ENCODE measurements at places on chromosomes 3 and 15.

DNA sequence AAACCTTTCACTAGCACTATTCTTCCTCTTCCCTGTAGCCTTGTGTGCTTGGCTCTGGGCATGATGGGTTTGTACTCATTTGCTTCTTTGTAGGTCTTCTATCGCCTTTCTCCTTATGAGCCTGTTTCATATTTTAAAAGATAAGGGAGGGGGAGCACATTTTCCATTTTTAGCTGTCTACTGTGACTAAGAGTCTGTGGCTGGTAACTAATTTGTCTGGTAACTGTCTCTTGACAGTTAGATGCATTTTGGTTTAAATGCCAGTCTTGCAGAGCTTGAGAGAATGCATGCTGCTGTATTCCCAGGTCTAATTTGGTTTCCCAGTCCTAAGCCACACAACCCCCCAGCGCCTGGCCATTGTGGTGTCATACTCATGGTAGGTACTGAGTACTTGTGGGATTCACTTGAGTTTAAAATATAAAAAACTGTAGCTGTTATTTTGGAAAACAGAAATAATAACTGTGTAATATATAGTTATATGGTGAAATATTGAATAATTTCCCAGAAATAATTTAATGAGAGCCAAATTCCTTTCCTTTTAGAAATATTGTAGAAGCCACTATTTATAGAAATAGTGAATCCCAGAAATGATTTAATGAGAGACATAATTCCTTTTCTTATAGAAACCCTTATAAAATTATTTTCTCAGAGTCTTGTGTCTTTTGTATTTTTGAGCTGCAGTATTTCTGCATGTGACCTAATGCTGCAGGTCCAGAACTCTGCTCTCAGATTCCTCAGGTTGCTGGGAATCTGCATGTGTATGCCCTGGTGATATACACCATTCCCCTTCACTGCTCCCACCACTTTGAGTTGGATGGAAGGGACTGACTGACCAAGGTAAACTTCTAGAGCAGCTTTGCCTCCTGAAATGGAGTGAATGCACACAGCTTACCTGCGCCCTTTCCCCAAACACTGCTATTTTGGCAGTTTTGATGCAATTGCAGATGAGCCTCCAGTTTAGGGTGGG, 13.9 kb upstream of the GPR171 start:
- DNase-seq, result no peak

GRCh38 chr15:97081666-97082226, 751.2 kb downstream of the NR2F2 start:
- no peak for DNase-seq

DNA sequence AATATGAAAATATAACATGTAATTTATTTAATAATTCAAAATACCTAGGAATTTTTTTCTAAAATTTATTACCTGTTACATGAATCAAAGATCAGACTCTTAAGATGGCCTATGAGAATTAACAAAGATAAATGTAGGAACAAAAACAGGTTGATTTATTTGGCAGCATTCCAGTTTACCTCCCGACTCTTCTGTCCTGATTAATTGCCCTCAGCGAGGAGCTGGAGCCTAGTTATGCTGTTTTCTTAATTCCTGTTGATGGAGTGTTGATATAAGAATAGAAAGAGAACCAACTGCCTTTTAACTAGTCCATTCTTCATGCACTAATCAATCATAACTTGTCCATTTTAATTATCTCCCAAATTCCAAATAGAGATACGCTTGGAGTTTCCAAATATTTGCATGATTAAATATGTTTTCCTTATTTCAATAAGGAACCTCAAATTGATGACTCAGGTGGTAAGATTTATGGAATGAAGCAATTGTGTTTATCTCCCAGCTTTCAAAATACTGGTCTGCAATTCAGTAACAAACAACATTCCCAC, 10.6 kb upstream of the CPB1 start:
- no peak for DNase-seq

DNA sequence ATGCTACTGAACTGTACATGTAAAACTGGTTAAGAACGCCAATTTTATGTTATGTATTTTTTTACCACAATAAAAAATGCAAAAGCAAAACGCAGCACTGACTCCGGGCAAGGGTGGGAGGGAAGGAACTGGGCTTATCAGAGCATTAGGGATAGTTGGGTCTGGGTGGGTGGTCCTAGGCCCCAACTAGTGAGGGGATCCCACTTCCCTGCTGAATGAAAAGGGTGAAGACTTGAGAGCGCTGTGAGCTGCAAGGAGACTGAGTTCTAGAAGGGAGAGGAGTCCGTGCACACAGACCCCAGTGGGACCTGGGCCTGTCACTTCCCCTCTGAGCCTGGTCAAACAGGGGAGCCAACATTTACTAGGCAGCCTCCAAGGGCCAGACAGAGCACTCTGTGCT, 98.6 kb downstream of the TPRA1 start:
- no peak for DNase-seq

DNA sequence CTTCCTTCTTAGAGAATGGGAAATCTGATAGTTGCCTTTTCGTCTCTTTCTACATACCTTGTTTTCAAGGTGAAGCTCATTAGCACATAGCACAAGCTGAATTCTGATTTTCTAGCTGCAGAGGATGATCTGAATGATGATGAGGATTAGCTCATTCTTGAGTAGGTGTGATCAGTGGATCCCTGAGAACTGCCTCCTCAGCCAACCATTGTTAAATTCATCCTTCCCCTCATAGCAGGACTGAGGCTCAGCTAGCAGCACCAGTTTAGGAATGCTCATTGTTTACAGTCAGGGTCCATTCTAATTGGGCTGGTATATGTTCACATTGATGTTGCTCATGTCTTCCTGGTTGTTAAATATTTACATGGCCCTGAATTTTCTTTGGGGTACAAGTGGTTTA, 299.9 kb upstream of the MME start:
- DNase-seq, result no peak

DNA sequence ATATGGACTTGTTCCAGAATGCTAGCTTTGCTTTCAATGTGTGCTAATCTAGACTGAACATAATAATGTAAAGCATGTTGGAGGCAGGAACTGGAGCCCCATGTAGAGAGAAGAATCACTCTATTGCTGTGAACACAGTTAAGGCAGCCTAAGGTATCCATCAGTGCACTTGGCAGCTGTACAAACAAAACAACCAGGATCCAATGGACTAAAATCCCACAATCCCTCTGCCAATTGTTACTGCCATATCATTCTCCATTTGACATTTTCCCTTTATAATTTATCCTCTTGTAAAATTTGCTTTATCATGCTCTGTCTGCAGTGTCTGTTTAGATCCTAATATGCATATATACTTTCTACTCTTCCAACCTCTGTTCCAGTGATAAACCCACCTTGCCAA, 756.8 kb upstream of the LMCD1 start:
- DNase-seq, result no peak

DNA sequence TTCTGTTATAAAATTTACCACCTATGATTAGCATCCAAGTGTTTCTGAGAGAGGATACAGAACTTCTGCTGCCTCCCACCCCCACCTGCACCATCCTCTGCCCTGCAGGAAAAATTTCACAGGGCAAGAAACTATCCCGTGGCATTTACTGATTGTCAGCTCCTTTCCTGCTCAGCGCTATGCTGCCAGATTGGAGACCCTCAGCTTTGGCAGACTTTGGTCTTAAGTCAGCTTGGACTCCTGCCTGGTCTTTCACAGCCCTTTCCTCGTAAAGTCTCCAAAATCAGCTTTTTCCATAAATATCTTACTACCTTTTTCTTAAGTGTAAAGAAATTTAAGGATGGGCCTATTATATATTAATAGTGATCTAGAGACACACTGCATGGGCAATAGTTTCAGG, 239.9 kb upstream of the ADAMTS9 start:
- no peak for DNase-seq

GRCh38 chr3:146896711-146897110, 291.6 kb upstream of the PLSCR5 start:
- DNase-seq, result no peak

DNA sequence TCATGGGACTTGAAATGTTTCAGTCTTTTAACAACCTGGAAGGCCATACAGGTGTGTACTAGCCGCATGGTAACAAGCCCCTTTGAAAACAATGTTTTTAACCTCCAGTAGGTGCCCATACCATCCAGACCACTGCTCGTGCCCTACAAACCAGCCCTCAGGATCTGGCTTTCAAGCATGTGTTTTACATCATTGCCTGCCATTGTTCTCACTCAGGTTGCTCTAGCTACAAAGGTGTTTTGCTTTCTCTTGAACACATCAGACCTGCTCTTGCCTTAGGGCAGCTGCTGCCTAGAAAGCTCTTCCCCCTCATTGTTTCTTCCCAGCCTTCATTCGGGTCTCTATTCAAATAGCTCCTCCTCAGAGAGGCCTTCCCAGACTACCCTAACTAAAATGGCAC, 32.3 kb upstream of the MAP3K13 start:
- DNase-seq, result peak; percentile 90

DNA sequence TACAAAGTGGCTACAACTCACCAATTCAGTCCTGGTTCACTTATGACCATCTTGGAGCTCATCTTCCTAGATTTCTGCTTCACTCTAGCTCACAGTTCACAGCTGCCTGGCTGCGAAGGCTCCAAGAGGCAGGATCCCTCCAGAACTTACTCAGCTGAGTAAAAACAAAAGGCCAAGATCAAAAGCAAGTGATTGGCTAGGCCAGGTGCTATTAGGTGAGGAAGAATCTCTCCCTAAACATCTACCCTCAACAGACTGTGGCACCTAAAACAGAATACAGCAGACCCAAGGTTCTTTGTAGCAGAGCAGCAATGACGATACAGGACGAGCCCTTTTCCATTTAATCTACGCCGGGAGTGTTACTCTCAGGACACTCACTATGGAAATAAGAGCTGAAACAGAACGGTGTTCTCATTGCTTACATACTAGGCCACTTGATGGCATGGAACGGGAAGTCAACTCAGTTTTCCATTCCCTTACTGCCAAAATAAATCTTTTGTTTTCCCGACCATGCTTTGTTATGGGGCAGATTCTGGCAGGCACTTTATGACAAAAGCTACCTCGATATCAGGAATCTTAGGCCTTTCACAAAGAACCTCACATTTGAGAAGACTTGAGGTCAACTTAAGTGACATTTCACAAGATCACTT, 901 bp downstream of the ICE2 start:
- DNase-seq, result peak; percentile 46

GRCh38 chr3:139759470-139759869, 81.7 kb upstream of the NMNAT3 start:
- DNase-seq, result no peak

DNA sequence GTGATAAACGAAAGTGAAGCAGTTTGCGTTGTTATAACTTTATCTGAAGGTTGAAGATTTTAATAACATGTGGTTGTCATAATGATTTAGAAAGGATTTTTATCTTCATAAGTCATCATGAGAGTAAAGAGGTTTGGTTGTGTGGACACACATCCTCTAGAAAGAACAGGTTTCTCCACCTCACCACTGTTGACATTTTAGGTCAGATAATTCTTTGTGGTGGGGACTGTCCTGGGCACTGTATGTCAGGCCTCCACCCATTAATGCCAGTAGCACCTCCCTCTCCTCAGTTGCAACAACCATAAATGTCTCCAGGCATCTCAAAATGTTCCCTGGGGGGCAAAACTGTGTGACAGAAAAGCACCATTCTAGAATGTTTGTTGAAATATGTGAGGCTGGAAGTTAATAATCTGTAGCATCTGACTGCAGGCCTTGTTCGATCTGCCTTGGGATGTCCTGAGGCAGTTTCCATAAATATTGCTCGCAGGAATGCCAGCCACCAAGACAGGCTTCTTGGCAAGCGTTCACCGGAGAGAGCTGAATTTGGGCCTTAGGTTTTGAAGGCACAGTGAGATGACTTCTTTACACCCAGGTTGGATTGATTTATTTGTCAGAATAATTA, 100.1 kb downstream of the ADAMTSL3 start:
- DNase-seq, result no peak

DNA sequence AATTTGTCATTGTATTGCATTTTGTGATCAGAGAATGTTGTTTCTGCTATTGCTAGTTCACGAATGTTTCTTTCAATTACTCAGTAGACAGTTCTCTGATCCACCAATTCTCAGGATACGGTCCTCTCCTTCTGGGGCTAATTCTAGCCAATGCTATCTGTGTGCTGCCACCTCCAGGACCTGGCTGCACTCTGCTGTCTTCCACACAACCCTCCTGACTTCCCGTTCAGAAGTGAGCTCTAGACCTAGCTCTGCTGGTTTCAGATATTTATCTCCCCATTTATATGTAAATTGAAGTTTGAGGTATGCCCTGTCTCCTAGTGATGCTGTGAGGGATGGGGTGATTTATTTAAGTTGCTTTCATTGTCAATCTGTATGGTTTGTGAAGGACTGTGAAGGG, 21.7 kb upstream of the UBL7 start:
- peak; percentile 42 for DNase-seq

DNA sequence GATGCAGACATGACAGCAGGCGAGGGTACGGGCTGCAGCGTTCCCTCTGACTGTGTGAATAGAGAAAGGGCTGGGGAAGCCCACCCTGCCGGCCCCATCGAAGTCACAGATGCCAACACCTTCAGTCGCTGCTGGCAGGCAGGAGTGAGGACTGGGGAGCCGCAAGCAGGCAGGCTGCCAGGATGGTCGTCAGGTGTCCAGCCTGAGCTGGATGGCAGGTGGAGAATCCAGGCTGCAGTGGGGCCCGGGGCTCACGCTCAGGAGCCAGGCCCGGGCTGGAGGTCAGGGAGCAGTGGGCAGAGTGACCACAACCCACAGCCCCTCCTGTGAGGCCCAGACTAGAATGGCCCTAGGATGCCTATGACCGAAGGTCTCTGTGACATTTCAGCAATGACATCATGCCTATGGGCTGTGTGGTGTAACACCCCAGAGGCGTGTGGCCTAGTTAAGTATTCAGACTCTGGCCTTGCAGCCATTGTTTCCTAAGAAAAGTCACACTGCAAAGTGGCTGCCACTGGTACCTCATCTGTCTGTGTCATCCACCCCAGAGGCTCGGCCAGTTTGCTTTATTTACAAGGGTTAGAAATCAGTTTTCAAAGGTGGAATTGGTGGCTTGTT, 15.7 kb downstream of the PRR23E start:
- peak; percentile 46 for DNase-seq

- DNase-seq, result no peak
Measured at GRCh38 chr3:120368172-120368571, 19.0 kb upstream of the LRRC58 start.

All from ELF-1 (cell line).